ENCODE measurements at places on chromosomes 2 and 18. TPM values are rescaled to one million over a fixed set of nuclear protein-coding genes. Genes with fewer than 3 reads are reported as not detected.

GKN1 gene
- 20.7 TPM for total RNA-seq

DNA sequence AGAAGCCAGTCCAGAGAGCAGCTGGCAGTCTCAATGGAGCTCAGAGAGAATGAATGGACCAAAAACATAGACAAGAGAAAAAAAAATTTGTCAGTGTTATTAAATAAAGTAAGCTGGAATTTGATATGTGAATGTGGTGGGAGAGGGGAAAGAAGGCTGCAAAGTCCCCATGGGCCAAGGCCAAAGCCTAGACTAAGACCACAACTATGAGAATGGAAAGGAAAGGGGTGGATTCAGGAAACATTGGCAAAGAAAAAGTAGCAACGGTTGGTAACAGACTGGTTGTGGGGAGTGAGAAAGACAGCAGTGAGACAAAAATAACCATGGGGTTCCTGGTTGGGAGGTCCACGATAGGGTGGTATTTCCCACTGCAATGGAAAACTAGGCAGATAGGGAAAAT is 47.0 kb downstream of the ZEB2 start:
- DNase-seq = no peak

DNA sequence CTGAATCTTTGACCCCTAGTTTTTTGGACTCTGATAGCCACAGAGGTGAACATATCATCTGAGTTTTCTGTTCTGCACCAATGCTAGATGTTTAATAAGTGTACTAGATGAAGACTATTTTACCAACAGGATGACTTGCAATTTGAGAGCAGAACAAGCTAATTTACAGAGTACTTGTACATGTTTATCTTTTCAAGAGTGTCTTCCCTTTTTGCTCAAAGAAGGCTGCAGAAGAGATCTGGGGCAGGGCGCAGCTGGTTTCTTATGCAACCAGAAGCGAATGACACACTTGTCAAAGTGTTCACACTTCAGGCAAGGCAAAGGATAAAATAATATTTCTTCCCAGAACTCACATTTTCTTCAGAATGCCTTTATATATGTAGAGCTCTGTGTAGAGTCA is 86.0 kb downstream of the VWA3B start:
- no peak for DNase-seq

GRCh38 chr2:30368258-30368657 is 78.8 kb upstream of the LCLAT1 start:
- no peak for DNase-seq

DNA sequence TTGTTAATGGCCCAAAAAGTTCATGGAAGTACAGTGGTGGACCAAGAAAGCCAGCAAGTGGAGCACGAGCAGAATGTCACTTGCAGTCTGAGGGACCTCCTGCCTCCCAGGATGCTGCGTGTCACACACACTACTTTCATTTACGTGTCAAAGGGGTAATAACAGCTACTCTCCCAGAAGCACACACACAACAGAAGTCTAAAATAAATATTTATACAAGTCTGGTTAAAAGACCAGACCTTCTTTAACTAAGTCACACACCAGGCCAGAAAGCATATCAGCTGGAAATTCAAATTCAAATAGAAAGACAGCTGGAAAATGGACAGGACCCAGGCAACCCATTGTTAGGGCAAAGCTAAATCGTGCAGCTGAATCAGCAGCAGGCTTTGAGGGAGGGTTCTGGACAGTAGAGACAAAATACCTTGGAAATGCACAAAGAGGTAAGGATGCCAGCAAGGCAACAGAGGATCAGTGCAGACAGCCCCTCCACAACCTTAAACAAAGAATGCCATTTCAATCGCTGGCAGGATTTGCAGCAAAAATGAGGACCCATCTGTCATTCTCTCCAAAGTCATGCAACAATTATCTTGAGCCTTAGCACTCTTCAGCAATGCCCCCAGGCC is 160.5 kb downstream of the TMEM163 start:
- no peak for DNase-seq

DNA sequence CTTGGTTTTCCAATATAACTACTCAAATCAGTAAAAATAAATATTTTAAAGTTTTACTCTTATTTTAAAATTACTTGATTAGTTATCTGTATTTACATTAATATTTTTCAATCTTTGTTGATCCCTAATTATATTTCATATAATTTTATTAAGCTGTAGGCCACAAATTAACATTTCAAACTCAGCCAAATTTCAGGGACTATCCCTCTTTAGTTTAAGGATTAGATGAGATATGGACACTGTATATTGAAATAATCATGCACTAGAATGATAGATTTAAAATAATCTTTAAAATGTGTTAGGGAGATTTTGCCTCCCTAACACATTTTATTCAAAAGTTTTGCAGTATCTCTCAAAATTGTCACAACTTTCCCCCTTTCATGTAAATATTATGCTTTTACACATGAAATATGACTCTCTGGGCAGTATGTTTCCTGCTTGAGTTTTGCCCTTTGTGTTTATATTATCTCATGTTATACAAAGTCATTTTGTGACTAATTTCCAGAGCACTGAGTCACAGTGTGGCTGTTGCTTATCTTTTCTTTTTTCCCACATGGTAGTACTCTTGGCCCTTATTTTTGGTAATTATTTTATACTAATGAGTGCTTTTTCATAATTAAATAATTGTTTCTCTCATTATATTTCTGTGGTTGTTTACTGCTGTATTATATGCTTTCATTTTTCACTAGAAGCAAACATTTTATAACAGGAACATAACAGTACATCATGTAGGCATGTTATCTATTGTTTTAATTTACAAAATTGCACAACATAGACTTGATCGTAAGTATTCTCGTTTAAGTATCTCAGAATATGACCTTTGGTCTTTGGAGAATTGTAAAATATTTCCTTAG is 1.2 kb downstream of the TFPI start:
- no peak for DNase-seq

Measured in thoracic aorta (tissue), 2 donors.